HL-60 (cell line): ENCODE measurements at places on chromosomes 6 and 20.

GRCh38 chr6:21437581-21437980, 156.0 kb upstream of the SOX4 start:
- no peak for DNase-seq

- DNase-seq: no peak
Measured at GRCh38 chr6:4914420-4915159, 89.2 kb downstream of the RPP40 start.

DNA sequence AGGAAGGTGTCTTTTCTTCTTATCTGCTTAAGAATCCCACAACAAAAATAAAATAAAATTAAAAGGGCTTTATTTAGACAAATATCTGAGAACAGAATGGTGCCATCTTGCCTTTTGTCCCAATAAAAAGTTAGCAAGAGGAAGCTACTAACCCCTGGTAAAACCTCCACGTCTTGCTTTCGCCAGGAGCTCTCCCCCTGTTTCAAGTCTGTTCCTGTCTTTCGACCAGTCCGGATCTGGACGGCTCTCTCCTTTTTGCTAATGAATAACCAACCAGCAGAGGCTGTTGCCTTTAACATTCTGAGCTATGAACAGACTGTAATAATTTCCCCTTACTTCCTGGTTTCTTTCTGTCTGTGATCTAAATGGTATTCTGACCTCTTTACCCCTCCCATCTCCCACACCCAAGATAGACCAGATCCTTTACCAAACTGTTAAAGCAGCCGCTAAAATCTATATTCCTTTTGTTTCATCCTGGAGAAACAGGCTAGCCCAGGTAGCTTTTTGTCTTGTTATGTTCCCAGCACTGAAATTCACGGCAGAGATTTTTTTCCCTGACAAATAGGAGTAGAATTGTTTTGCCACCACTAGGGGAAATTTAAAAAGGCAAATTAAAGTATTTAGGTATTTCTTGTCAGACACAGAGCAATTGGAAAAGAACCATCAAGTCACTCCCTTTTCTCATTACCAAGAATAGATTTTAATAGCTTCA, at the start of gene FRK:
Gene FRK, minus strand, starts transcription at position 320 of the 712 bp plus-strand sequence. CDS start 580 bp downstream, outside the sequence.
- no peak for DNase-seq

DNA sequence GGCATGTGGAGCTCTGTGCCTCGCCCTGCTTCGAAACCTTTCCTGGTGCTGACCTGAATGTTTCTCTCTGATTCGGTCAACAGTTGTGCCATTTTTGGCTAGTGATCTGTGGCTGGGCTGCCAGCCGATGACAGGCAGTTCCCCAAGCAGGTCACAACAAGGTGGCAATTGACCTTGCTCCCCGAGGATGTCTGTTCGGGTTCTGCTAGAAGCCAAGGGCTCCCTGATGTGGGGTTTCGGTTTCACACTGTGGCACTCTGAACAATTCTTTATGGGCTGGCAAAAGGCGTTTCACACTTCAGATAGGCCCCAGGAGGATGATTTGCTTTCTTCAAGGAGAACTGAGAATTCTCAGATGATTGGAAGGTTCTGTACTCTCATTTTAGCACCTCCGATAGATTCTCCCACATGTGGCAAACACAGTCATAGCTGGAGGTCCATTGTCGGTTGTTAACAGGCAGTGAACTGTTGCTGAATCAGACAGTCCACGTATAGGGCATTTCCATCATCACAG, 135.6 kb downstream of the SLC24A3 start:
- no peak for DNase-seq

GRCh38 chr6:15527838-15528617, 134.8 kb downstream of the DTNBP1 start:
- no peak for DNase-seq

- no peak for DNase-seq
Measured at GRCh38 chr6:19159089-19159488, 678.1 kb upstream of the ID4 start.

DNA sequence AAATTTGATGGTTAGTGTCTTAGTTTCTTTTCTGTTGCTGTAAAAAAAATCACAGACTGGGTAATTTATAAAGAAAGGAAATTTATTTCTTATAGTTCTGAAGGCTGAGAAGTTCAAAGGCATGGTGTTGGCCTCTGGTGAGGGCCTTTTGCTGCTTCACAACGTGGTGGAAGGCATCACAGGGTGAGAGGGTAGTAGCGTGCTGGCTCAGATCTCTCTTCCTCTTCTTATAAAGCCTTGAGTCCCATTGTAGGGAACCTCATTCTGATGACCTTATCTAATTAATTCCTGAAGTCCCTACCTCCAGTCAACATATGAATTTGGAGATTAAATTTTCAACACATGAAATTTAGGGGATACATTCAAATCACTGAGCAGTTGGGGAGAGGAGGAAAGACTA, 62.0 kb downstream of the ARID1B start:
- no peak for DNase-seq

GRCh38 chr20:49633023-49633422, 65.1 kb upstream of the PTGIS start:
- DNase-seq: no peak

DNA sequence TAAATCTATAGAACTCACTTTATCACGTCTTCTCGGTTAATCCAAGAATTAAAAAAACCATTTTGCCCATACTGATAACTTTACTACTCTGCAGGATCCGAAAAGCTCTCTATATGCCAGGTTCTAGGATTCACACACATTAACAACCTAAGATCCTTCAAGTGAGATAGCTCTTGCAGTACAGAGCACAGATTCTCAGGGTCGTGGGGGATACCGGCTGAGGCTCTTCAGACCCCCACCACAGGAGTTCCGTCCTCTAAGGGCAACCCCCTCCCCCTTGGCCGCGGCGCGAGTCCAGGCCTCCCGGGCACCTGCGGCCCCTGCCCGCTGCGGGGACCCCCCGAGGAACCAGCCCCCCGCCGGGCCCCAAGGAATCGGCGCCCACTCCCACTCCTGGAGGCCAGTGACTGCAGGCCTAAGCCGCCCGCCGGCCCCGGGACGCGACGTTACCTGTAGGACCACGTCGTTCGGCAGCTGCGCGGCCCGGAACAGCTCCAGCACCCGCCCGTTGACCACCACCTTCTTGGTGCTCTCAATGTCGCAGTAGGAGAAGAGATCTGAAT, 892 bp downstream of the REPS1 start:
- DNase-seq: no peak
